ENCODE measurements at places on chromosomes 16 and 17. TPM values are rescaled to one million over a fixed set of nuclear protein-coding genes. Genes with fewer than 3 reads are reported as not detected.

GRCh38 chr16:79715061-79715460 lies 114.5 kb upstream of the MAF start:
- no peak for DNase-seq

- DNase-seq = no peak
Measured at GRCh38 chr16:11328172-11329070, 16.8 kb upstream of the RMI2 start.

GRCh38 chr16:66913081-66913480 lies 5.6 kb downstream of the CDH16 start:
- DNase-seq = no peak

GRCh38 chr17:69588827-69589239 lies 174.3 kb downstream of the MAP2K6 start:
- DNase-seq = no peak

DNA sequence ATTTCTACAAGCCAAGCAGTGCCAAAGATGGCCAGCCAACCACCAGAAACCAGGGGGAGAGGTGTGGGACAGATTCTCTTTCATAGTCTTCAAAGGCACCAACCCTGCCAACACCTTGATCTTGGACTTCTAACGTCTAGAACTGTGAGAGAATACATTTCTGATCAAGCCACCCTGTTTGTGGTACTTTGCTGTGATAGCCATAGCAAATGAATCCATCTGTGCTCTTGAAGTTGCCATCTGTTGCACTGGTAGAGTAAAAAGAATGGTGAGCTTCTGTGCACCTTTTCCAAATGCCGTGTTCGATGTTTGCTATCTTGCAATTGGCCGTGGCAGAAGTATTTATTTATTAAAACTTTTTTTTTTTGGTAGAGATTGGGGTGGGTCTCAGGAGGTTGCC lies 16.7 kb upstream of the ADGRG1 start:
- no peak for DNase-seq

DNA sequence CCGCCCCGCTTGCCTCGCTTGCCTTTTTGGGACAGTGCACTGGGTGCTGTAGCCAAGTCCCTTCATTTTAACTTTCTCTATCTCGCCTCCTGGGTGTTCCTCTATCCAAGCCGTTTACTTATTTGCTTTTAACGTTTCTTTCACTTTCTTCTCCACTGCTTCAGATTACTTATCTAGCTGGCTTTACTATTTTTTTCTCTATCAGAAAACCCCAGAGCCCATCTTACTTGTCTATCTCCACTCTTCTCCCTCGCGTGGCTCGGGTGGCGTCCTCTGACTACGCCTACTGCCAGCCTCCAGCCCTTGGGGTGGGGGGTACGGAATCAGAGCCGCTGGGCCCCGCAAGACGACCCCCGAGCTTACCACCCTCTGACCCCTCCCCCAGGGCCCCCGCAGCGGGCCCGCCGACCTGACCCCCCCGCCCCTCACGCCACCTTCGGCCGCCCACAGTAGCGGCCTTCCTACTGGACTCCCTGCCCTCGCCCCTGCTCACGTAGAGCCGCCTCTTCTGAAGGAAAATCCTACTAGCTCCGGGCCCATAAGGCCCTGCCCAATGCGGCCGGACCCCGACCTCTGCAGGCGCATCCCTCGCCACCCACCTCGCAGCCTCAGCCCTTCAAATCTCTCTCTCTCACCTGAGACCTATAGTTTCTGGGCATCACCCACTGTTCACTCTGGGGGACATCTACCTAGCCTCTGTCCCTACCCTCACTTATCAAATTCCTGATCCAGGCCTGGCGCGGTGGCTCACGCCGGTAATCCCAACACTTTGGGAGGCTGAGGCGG lies 1.0 kb upstream of the SLC12A4 start:
- DNase-seq = no peak

DNA sequence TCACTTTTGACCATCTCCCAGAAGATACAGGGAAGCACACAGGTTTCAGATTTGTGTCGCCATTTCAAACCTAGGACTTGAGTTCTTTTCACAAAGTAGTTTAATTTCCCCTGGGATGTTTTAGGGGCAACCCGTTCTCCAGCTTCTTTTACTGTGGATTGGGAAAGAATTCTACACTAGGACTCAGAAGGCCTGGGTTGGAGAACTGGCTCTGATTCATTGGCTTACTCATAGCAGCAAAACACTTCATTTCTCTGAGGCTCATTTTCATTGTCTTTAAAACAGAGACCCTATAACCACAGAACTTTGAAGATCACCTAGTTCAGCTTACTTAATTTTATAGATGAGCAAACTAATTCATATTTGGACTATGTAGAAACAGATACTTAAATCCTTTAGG lies 175.9 kb upstream of the SALL1 start:
- DNase-seq = no peak

- DNase-seq = no peak
Measured at GRCh38 chr17:11948789-11949188, 48.5 kb downstream of the ZNF18 start.

GRCh38 chr17:13522749-13523148 lies 79.0 kb downstream of the HS3ST3A1 start:
- DNase-seq = no peak

GRCh38 chr17:16432017-16432416 lies 16.6 kb downstream of the TRPV2 start:
- DNase-seq = no peak

DNA sequence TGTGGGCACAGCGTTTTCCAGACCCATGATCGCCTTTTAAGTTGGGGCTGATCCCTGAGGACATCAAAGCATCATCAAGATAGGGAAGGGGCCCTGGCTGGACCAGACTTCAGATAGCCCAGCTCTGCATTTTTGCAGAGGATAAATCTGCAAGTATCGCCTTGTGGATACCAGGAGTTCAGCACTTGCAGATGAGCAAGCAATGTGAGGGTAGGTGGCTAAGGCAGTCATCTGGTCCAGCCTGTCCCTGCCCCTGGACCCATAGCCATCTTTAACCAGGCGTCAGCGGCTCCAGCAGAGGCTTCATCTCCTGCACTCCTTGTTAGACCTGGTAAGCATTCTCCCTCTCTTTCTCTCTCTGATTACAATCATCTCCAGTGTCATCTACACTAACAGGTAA lies 9.0 kb upstream of the MRPS23 start:
- DNase-seq = no peak

DNA sequence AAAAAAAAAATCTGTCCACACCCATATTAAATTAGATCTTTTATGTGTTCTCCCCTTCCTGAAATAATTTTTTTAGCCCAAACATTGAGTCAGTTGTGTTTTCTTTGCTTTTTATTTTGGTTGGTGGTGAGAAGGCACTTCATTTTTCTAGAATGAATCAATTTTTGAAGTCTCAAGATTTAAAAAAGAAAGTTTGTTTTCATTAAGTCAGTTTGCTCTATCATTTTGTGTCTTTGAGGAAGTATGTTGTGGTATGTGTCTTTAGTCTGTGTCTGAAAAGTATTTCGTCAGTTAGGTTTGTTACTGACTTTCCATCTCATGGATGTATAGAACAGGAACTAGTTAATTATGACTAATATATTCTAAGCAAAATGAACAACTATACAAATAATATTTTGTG lies 3.8 kb downstream of the IGF2BP1 start:
- no peak for DNase-seq

DNA sequence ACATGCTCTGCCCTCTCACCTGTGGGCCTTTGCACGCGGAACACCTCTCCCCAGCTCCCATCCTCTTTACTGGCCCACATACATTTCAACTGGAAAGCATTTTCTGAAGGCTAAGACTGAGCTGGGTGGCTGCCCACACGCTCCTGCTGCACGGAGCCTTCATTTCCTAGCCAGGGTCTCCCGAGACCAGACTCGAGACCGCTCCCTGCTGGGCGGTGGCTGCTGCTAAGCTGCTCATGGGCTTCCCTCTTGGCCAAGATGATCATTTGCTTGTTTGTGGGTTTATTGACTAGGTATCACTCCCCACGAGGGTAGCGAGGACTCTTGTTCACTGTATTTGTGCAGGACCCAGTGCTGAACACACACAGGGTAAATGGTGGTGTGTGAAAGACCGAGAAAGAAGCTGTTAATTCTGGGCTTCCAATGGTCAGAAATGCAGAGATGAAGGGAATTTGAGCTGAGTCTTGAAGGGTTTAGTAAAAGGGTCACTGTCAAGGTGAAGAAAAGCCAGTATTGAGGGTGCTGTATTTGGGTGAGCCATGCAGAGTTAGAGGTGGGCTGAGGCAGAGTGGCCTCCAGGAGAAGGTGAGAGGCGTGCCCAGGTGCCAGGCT lies 907 bp downstream of the TRAPPC2L start:
- peak; percentile 86 for DNase-seq

DNA sequence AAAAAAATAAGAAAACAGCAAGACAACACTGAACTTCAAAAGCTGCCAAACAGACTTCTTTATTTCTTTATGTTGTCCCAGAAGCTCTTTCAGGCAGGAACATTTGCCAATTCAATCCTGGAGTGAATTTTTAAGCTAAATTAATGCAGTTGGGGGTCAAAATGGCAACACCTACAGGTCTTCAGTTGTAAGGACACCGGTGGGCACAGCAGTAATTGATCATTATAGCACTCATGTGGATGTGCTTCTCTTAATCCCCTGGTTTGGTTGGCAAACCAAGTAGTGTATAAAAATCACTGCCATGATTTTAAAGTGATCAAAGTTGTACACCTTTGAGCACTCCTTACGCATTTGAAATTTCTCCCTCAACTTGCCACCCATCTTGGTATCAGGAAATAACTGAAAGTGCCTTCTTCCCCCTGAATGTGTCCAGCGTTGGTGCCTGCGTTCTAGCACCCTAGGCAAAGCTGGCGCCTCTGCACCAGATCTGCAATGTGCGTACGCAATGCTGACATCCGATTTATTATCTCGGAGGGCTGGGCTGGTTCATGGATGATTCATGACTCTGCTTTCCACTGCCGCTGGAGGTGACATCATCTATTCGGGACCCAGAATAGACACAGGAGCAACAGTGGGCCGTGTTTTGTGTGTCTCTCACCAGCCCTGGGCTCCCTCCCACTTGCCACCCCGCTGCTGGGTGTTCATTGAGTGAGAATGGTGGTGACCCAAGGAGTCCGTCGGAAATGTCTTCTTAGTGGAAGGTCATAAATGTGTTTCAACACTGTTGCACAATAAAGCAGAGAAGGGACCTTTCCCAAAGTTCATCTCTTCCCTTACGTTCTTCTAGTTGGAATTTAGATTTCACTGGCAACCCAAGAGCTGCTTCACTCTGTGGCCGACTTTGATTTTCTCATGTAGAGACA lies 203.4 kb downstream of the CCDC182 start:
- no peak for DNase-seq

- DNase-seq = no peak
Measured at GRCh38 chr17:80264205-80265075, 3.8 kb downstream of the RNF213 start.

- peak; percentile 67 for DNase-seq
Measured at GRCh38 chr16:50246299-50247122, 19.8 kb upstream of the ADCY7 start.

Gene KRTAP4-5
- total RNA-seq = not detected

Gene NOD2
- 4.3 TPM for total RNA-seq

Gene OTOP2
- total RNA-seq = not detected

Gene CFAP119
- 5.5 TPM for total RNA-seq

Gene POLR2C
- total RNA-seq = 42.6 TPM

Gene SLC5A2
- total RNA-seq = not detected

Gene KRT33B
- total RNA-seq = not detected

Gene ABCA8
- total RNA-seq = 383 TPM

Gene KRTAP2-2
- not detected for total RNA-seq

Gene CHRNE
- 2.3 TPM for total RNA-seq

Gene KRT9
- total RNA-seq = not detected
